ENCODE measurements at places on chromosomes 4 and X. TPM values are rescaled to one million over a fixed set of nuclear protein-coding genes. Genes with fewer than 3 reads are reported as not detected.

DIPK2B gene
- not detected for total RNA-seq

ZCCHC18 gene
- total RNA-seq = 1.1 TPM

TMSB15C gene
- 4.1 TPM for total RNA-seq

FOXO4 gene
- 16.8 TPM for total RNA-seq

TRIML2 gene
- not detected for total RNA-seq

UGT2B7 gene
- total RNA-seq = not detected
